Type B pancreatic cell (in vitro differentiated cells): ENCODE measurements at places on chromosomes 13 and 19. TPM values are rescaled to one million over a fixed set of nuclear protein-coding genes. Genes with fewer than 3 reads are reported as not detected.
A peak's percentile ranks its signal among the peaks of the same experiment; 100 is the strongest.

- no peak for DNase-seq
These were observed 173.9 kb downstream of the DCLK1 start for GRCh38 chr13:35957241-35957731.

Gene FOXA3
- 3.3 and 5.0 TPM in 2 replicates for total RNA-seq

Gene ATP4A
- 1.3 and 16.8 TPM in 2 replicates for total RNA-seq

DNA sequence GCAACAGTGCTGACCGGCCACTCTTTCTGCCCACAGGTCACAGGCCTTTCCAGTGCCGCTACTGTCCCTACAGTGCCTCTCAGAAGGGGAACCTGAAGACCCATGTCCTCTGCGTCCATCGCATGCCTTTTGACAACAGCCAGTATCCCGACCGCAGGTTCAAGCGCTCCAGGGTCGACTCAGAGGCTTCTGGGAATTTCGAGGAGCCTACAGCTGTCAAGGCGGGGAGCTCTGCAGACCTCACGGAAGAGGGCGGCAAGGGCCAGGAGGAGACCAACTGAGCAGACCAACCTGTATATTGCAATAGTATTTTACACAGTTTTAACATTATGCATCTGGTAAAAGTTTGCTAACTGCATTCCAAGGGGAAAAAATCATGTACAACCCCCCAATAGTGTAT lies 338.5 kb downstream of the ZNF536 start:
- no peak for DNase-seq

DNA sequence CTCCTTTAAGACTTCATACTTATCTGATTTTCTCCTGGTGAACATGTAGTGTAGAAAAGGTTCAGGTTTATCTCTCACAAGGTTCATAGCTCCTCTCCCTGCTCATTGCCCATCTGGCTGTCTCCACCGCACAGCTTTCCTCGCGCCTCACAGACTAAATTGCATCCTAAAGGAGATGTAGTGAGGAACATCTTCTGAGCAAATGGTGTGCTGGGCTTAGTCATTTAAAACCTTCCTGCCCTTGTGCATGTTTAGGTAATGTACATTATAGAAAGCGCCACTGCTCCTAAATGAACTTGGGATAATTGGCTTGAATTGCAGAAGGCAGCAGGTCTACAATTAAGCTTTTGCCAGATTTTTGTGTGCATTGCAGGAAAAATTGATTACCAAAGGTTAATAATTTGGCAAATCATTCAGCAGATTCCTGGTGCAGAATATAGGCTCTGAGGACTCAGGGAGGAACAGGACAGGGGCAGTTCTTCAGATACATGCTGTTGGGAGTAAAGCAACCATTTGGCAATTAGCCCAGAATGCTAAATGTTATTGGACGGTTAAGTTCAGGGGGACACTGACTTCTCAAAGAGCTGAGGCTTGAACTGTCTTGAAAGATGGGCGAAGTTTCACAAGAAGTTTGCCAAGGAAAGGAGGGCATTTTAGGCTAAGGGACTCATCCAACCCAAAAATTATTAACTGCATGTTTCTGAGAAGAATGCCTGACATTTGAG lies 108.4 kb upstream of the CLDN10 start:
- no peak for DNase-seq

Gene COX7A1
- not detected in 2 replicates for total RNA-seq

DNA sequence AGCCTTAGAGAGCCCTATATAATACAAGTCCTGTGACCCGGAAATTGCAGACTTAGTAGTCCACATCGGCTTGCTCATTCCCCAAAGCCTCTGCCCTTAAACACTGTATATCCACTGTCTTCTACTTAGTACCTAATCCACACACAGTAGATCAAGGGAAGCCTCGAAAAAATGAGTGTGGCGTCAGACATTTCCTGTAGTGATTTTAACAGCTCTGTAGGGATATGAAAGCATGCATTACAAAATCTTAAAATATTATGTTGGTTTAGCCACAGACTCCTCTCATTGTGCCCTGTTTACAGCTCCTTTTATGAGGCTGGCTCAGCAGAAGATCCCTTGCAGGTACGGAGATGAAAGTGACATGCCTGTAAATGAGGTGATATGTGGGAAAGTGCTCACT lies 416.3 kb downstream of the LIG4 start:
- no peak for DNase-seq

DNA sequence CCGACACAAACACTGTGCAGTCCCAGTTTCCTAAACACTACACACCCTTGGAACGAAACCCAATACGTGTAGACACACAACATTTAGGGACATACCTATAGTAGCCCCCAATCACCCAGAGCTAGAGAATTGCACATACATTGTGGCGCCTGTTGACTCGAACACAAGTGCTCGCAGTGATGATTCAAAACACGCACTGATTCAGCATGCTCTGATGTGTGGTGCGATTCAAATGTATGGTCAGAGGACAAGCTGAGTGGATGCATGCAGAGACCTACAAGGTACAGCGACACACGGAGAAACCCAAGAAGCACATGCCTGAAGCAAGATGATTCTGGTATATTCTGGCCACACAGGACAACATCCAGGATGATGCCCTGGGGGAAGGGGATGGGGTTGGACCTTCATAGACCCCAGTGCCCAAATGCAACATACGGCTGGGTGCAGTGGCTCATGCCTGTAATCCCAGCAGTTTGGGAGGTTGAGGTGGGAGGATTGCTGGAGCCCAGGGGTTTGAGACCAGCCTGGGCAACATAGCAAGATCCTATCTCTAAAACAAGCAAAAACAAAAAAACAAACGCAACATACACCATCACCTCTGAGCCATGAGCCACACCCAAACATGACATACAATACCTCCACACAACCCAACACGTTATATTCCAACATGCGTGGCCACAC lies 997 bp upstream of the KCNN4 start:
- DNase-seq, result no peak

Gene AP1M2
- 45.2 and 104 TPM in 2 replicates for total RNA-seq

GRCh38 chr13:43293986-43294385 lies 270.6 kb downstream of the DNAJC15 start:
- DNase-seq, result no peak

- no peak for DNase-seq
These were observed 450.7 kb downstream of the TSHZ3 start for GRCh38 chr19:30898353-30899103.

GRCh38 chr13:113475280-113475679 lies 15.2 kb downstream of the DCUN1D2 start:
- DNase-seq, result no peak

DNA sequence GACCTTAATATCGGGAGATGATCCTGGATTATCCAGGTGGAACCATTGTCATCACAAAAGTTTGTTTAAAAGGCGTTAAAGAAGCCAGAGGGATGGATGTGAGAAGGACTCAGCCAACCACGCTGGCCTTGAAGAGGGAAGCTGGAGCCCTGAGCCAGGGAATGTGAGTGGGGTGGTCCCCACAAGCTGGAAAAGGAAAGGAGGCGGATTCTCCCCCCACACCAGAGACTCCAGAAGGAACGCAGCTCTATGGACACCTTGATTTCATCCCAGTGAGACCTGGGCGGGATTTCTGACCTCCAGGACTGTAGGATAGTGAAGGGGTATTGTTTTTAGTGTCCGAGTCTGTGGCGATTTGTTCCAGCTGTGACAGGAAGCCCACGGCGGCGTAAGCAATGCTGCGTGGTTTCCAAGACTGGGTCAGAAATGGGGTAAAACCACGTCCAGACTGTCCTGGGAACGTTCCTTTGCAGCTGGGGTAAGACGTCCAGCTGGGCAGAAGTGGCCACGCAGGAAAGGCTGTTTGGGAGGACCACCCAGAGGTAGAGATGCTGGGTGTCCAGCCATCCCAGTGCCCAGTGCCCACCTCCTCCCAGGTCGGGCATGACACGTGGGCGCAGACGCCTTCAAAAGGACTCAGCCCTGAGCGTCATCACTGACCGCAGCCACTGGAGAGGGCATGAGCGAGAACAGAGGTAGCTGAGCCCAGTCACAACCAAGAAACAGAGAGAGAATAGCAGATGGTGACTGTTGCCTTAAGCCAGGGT lies 125.4 kb upstream of the USP29 start:
- DNase-seq, result no peak

- DNase-seq, result no peak
These were observed 144.2 kb downstream of the SPRY2 start for GRCh38 chr13:80196756-80197155.

- no peak for DNase-seq
These were observed 22.5 kb downstream of the MAP2K2 start for GRCh38 chr19:4101496-4101770.

DNA sequence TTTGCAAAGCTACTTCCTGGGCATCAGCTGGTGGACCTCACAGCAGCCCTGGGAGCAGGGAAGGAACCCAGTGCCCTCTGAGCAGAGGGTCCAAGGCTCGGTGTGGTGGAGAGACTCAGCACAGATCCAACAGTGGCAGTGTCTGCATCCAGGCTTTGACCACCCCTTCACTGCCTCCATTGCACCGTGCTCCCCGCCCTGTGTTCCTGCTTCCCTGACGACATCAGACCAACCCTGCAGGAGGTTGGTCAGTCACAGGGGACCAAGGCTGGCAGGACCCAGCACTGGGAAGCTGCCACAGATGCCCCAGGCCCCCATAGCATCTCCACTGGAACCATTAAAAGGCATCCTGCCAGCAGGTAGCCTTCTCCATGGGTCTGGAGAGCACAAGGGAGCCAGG lies 7.8 kb upstream of the VSTM2B start:
- DNase-seq, result no peak

Gene C19orf73
- total RNA-seq, result 2.3 and 2.6 TPM in 2 replicates

DNA sequence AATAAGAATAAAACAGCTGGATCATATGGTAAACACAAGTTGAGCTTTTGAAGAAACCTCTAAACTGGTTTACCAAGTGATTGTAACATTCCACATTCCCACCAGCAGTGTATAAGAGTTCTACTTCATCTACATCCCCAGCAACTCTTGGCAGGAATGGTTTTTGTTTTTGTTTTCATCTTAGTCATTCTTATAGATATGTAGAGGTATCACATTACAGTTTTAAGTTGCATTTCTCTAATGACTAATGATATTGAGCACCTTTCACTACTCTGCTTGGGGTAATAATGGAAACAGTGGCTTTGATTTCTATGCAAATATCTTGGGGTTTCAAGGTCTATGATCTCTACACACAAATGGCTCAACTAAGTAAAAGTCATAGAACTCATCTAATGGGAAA lies 614.5 kb downstream of the TBC1D4 start:
- DNase-seq, result no peak

- no peak for DNase-seq
These were observed 9.0 kb downstream of the ATP13A1 start for GRCh38 chr19:19654441-19654840.

Gene CACNG8
- total RNA-seq, result 0.05 and 0.97 TPM in 2 replicates

- no peak for DNase-seq
These were observed 1.7 kb downstream of the SLC7A1 start for GRCh38 chr13:29593605-29594297.

GRCh38 chr19:49157445-49158224 lies at the start of gene TRPM4:
Gene TRPM4 (plus strand): TSS chr19:49157792. CDS start chr19:49157867, 75 bp downstream.
- peak; percentile 92 for DNase-seq

- no peak for DNase-seq
These were observed 32.1 kb upstream of the SLC7A9 start for GRCh38 chr19:32901504-32902161.
